MG63 (cell line): ENCODE measurements at places on chromosomes 12 and 14. TPM values are rescaled to one million over a fixed set of nuclear protein-coding genes. Genes with fewer than 3 reads are reported as not detected.

The SIX4 gene
- 2.0 and 3.1 TPM in 2 replicates for total RNA-seq

The GLT1D1 gene
- total RNA-seq: 0.39 and 4.2 TPM in 2 replicates

The SSPN gene
- 0.13 TPM in 1 of 2 replicates, not detected in the other for total RNA-seq

DNA sequence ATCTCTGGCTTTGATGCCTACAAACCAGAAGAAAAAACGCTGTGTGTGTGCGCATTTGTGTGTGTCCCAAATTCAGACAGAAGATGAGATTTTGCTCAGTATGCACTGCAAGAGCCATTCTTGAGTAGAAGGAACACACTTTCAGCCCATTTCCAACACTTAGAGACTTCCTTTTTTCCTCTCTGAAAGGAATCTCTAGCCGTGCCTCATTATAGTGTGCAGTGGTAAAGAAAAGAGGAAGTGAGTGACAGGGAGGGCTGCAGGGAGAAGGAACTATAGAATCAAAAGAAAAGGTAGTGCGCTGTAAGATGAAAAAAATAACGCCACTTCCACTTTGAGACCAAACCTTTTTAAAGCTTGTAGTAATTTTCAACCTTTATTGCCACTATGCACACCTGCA is 1400.9 kb upstream of the FLRT2 start:
- DNase-seq: no peak

DNA sequence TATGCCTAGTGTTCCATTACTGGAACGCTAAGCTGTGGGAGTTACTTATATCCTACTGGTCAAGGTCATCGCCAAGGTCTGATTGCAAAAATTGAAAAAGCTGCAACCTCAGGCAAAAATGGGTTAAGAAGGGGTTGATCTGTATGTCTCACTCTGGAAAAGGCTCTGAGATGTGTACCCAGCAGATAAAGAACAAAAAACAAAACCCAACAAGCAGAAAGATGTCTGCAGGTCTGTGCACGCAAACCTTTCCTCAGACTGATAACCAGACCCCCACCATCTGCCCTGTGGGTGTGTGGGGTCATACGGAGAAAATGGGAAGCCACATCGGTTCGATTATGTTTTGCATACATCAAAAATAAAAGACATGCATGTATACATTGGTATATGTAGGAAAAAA is 56.4 kb downstream of the TESC start:
- DNase-seq: no peak
